ENCODE measurements at places on chromosomes 11 and 22.
A peak's percentile ranks its signal among the peaks of the same experiment; 100 is the strongest.

DNA sequence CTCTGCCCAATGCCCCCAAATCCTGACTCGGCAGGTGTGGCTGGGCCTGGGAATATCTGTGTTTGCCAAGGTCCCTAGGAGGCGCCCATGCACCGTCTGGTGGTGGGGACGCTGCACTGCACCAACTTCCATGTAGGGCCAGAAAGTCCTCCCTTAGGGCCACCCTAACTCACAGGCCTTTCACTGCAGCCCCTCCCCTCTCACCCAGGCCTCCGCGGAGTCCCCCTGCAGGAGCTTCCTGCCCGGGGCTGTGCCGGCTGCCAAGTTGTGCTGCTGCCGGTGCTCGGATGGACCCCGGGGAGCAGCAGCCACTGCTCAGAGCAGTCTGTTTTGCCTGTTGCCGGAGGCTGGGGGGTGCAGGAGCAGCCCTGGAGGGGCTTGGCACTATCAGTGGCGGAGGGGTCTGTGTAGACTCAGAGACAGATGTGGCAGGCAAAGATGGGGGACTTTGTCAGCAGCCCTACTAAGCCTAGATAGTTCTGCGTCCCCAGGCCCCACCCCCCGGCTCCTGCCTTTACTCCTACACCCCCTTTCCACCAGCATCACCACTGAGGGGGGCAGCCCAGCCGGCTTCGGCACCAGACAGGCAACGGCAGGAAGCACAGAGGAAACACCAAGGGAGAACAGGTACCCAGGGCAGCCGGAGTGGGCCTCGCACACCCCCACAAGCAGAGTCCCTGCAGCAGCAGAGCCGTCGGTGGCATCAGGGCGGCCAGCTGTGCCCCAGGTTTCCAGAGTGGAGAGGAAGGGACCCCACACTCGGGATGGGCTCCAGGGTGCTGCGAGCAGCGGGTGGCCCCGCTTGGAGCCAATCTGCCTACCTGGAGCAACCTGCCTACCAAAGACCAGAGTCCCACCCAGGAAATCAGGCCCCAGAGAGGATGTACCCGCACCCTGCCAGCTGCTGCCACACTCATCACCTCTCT is 124.3 kb downstream of the TRIM29 start:
- no peak for DNase-seq

GRCh38 chr11:48007677-48008076 is 27.3 kb downstream of the PTPRJ start:
- no peak for DNase-seq

DNA sequence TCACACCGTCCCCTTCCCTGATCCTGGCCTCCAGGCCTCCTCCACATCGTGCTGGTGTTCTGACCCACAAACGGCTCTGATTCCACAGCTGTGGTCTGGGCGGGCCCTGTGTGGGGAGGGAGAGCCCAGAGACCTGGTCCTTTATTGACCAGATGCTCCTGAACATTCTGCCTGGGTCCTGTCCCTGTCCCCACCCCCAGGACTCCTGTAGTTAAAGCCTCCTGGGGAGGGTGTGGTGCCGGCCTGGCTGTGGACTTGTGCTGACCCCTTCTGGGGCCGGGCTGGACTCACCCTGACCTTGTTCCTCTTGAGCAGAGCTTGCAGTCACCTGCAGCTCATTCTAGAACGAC is 128.7 kb downstream of the CTTN start:
- no peak for DNase-seq

GRCh38 chr11:2392241-2392959 is 8.2 kb upstream of the TSSC4 start:
- DNase-seq = no peak

DNA sequence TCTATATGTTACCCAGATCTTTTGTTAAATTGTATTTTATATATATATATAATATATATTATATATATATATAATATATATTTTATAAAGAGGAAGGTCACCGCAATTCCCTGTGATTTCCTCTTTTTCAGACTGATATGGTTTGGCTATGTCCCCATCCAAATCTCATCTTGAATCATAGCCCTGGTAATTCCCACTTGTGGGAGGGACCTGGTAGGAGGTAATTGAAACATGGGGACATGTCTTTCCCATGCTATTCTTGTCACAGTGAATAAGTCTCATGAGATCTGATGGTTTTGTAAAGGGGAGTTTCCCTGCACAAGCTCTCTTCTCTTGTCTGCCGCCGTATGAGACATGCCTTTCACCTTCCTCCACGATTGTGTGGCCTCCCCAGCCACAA is 157.6 kb downstream of the RAB38 start:
- no peak for DNase-seq

- no peak for DNase-seq
These were observed 62.7 kb downstream of the DBX1 start for GRCh38 chr11:20097319-20098221.

DNA sequence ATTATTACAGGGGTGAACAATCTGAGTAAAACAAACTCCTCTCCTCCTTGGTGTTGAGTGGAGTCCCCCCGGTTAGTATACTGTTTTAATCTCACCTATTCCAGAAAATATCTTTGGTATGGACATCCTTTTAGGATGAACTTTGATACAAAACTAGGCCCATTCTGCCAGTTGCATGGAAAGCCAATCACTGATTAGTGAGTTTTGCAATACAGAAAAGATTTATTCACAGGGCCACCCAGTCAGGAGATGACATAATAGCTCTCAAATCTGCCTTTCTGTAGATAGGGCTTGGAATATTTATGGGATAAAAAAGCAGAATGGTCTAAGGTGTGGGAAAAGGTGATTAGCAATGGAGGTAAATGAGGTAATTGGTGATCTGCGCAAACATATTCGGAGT is 30.3 kb upstream of the SLC22A25 start:
- no peak for DNase-seq

GRCh38 chr22:16957781-16958180 is 50.2 kb downstream of the GAB4 start:
- no peak for DNase-seq

- DNase-seq = no peak
These were observed 11.9 kb downstream of the ZNF202 start for GRCh38 chr11:123729602-123730001.

DNA sequence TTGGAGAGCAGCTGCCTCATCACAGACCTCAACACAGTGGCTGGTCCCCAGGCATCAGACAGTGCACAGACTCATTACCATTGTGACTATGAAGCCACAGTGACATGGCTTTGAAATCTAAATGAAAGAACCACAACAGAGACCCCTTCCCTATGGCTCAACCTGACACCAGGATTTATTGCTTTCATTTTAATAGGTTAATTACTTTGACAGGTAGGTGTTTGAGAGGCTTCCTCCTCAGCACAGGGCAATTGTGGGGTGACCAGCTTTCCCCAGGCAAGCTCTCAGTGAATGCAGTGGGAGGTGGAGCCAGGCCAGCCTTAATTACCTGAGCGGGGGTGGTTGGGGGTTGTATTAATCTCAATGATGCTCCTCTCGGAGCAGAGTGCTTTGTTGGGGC is 102.3 kb downstream of the CHST1 start:
- DNase-seq = no peak

- DNase-seq = no peak
These were observed 97.5 kb upstream of the ANO3 start for GRCh38 chr11:26234451-26234850.

- no peak for DNase-seq
These were observed 29.0 kb downstream of the SHANK3 start for GRCh38 chr22:50701428-50702154.

DNA sequence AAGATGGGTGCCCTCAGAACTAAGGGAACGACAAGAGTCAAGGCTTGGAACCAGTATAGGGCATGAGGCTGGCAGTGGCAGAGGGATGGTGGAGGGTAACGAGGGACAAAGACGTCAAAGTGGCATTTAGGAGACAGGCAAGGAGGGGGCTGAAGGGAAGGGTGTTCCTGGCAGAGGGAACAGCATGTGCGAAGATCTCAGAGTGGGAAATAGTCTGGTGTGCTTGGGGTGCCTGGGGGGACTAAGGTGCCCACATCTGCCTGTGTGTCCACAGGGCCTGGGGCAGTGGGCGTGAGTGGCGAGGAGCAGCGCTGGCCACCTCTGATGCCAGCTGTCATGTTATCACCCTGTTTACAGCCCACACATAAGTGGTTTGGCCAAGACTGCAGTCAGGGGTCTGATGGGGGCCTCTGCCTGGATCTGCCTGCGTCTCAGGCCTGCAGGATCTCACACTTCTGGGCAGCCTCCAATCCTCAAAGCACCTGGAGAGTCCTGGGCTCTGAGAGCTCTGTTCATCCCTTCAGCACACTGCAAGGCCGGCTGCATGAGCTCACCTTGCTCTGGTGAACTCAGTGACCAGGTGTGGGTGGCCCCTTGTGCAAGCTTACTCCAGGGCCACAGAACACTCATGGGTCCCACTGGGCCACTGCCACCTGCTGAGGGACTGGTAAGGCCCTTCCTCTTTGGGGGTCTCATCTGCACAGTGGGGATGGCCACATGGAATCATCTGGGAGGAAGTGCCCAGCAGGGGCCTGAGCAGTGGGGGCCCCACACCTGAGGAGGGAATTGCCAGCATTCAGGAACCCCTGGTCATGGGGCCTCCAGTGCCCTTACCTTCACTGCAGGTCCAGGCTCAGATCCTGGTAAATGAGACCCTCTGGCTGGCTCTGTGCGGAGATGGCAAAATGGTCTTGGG is 89.7 kb upstream of the SHISAL1 start:
- no peak for DNase-seq

GRCh38 chr11:104546501-104546900 is 351.8 kb downstream of the CASP12 start:
- DNase-seq = no peak

DNA sequence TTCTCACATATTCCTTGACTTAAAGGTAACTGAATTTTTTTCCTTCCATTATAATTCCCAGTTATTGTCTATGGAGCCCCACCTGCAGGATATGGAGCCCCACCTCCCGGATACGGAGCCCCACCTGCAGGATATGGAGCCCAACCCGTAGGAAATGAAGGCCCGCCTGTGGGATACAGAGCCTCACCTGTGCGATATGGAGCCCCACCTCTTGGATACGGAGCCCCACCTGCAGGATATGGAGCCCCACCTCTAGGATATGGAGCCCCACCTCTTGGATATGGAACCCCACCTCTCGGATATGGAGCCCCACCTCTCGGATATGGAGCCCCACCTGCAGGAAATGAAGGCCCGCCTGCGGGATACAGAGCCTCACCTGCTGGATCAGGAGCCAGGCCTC is 28.1 kb downstream of the WBP2NL start:
- no peak for DNase-seq

DNA sequence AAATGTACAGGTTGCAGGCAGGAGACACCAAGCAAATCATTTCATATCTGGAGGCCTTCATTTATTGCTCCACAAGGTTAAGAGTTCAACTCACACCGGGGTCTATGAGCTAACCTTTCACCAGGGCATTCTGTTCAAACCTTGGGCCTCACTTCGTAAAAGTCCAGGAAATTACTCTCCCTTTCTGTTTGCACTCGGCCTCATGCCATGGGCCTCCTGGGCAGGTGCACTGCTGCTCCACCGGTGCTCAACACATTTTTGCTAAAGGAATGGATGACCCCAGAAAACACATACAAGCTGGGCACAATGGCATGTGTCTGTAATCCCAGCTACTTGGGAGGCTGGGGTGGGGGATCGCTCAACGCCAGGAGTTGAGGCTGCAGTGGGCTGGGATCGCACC is 16.6 kb upstream of the RRP7A start:
- no peak for DNase-seq

DNA sequence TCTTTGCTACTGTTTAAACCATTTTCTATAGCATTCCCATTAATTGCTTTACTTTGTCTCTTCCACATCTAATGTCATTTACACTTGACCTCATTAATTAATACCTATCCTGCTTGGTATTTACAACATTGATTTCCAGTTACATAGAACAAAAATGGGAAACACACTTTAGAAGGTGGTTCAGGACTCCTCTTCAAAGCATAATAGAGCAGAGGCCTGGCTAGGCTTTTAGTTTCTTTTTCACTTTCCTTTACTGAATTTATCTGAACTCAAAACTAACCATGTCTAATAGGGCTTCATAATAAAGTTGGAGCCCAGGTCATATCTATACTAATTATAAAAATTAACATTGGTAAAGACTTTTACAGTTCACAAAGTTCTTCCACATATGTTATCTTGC is 648.0 kb upstream of the KIRREL3 start:
- no peak for DNase-seq

DNA sequence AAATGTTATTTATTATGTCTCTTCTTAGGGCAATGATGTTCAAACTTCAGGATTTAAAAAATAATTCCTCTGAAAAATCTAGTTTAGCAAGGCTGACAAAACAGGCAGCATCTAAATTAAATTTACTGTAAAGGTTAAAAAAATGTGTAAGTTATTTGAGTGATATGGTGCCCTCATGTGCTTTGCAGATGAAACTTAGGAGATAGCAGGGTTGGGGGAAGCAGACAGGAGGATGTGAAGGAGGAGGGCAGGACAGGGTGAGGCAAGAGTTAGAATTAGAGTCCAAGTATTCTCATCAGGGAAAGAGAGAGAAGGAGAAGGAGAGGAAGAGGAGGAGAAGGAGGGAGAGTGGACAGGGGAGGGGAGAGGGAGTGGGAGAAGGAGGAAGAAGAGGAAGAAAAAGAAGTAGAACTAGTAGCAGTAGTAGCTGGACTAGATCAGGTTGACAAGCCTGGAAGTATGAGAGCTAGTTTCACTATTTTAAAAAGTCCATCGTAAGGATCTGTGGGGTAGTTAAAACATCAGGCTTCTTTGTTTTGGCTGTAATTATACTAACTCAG is 141.2 kb upstream of the SESN3 start:
- no peak for DNase-seq

GRCh38 chr11:64372802-64373597 is 14.0 kb downstream of the RPS6KA4 start:
- DNase-seq = no peak

- DNase-seq = no peak
These were observed 18.6 kb downstream of the C11orf91 start for GRCh38 chr11:33682019-33682418.

- no peak for DNase-seq
These were observed 99.3 kb downstream of the WNT7B start for GRCh38 chr22:45877651-45878050.

GRCh38 chr11:66694732-66695207 is 17.1 kb upstream of the RBM4B start:
- DNase-seq = peak; percentile 81

- DNase-seq = no peak
These were observed 140.9 kb upstream of the MTNR1B start for GRCh38 chr11:92828556-92828955.

DNA sequence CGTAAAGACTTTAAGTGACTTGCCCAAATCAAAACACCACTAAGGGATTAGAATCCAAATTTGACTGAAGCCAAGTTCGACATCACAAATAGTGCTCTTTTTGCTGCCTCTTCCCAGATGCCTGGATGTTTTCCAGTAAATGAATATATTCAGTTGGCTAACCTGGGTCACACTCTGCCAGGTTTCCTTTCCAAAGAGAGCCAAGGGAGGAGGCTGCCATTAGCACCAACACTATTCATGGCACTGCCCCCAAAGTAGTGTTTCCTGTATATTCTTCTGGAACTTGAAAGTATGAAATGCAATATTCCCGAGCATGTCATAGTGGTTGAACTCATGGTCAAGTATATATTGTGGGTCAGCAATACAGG is 219.3 kb upstream of the UBASH3B start:
- no peak for DNase-seq

Measured in activated gamma-delta T cell treated with Interleukin-2 at 50 U/mL for 16 hours (primary cell).